ENCODE measurements at places on chromosomes 7 and 10.

GRCh38 chr10:117264782-117265181, 23.9 kb downstream of the SLC18A2 start:
- no peak for DNase-seq

- DNase-seq = no peak
These were observed 8.7 kb downstream of the MYL10 start for GRCh38 chr7:101620395-101620794.

DNA sequence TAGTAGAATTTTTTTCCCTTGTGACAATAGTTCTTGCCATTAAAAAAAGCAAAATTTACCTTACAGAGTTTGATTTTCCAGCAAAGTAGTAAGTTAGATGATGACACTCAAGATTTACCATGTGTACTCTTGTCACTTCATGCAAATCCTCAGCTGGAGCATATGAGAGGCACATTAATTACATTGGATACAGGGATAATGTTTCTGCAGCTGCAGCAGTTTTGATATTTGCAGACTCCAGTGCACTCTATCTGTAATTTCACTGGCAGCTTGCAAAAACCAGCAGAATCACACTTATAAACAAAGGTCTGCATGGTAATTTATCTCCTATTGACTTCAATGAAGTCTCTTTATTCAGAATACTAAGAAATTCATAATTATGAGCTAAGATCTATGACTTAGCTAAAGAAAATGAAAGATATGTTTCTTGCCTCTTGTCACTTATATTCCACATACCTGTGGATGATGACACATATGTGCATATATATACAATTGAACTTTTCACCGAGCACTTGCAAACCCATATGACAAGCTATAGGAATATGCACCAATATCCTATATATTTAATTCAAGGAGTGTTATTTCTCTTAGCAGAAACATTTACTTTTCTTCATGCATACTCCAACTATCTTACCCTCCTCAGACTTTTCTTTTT, 530.6 kb downstream of the PHTF2 start:
- DNase-seq = no peak

DNA sequence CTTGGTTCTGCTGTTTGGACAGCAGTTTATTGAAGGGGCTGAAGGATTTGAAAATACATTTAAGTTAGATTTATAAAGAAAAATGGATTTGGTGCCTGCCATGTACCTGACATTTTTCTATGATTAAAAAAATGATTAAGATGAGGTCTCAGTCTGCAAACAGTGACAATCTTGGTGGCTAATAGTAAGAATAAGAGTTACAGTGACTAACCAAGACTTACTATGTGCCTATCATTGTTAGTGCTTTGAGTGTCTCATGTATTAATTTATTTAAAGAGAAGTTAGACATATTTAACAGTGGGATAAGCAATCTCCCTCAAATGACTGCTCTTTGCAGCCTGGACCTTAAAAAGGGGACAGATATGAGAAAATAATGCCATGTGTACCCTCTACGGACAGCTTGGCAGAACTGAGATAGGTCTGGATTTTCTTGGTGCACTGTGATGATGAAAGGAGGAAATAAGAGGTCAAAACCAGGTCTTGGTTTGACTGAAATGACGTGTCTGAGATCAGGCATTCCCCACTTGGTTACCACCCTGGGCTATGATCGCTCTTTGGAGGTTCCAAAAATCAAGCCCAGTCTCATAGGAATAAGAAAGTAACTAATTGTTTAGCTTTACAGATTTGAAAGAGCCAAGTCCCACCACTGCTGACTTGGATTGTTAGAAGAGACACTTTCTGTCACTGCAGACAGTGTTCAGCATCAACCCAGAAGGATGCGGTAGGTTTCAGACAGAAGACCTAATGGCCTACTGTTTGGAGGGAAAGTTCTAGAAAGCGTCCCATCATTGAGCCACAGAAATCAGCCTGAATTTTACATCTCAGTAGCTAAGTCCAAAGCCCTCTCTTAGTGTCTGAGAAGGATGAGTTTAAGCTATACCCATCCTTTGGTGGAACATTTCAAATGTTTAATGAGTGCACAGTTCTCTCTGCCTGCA, 2.1 kb downstream of the CASP7 start:
- peak; percentile 65 for DNase-seq

GRCh38 chr7:4692055-4692454, 10.0 kb downstream of the FOXK1 start:
- DNase-seq = no peak

- DNase-seq = peak; percentile 65
These were observed 169.3 kb downstream of the SH3PXD2A start for GRCh38 chr10:103685880-103686669.

DNA sequence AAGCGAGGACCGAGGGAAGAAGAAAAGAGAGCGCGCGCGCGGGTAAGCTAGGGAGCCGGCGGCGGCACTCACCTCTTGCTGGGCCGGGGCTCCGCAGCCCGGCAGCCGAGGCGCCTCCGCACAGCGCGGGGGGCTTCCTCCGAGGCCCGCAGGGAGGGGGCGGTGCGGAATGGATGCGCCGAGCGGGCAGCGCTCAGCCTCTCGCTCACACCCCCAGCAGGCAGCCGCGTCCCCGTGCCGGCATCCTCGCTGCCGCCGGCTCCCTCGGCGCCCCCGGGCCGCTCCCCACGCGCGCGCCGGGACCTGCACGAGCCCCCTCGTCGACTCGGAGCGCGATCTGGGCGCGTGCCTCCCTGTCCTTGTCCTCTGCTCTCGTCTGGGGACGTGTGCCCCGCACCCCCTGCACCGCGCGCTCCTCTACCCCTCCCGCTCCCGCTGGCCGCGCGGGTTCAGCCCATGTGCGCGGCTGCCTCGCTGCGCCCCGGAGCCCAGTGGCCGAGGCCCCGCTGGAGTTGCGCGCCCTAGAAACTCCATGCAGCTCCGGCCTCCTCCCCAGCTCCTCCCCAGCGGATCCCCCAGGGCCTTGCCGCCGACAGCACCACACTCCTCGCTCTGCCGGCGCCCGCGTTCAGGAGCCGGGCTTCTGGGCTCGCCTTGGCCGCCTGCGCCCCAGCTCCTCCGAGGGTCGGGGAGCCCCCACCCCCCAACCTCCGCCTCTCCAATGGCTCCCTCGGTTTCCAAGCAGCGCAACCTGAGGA, 75.3 kb downstream of the CALN1 start:
- no peak for DNase-seq

GRCh38 chr7:45001138-45001694, 1.2 kb downstream of the CCM2 start:
- peak; percentile 48 for DNase-seq

DNA sequence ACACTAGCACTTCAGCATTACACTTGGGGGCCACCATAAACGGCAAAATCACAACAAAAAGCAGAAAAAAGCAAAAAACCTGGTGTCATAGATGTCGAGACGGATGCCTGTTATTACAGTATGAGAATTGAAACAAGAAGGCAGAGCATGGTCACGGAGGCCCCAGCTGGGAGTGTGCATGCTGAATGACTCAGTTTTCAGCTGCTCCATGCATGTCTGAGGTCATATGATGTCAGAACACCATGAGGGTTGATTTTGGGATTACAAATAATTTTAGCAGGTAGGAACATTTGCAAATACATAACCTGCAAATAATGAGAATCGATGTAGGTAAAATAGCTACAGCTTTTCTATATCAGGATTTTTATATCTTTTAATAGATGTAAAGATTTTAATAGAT, 19.1 kb downstream of the ZMYND11 start:
- no peak for DNase-seq

DNA sequence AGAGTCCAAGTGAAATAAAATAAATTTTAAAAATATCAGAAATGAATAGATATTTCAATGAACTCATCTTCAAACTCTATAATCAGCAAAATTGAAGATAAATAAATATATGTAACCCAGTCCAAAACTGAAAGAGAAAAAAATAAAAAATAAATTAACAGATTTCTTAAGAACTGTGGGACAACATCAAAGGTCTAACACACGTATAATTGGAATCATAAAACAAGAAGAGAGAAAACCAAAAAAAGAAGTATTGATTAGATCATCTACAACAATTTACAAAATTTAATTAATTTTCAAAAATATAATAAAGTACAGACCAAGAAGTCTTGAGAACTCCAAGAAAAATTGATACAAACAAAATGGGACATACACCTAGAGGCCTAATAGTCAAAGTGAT, 625.8 kb upstream of the SORCS1 start:
- DNase-seq = no peak

Measured in T-helper 2 cell (primary cell).